ENCODE measurements at places on chromosomes 4 and X. TPM values are rescaled to one million over a fixed set of nuclear protein-coding genes. Genes with fewer than 3 reads are reported as not detected.
A peak's percentile ranks its signal among the peaks of the same experiment; 100 is the strongest.

GABRG1 gene
- total RNA-seq: not detected

- H3K27me3 ChIP-seq: no peaks in the 10 kb centered on the region
- DNase-seq: no peak
- H3K36me3 ChIP-seq: no peaks in the 10 kb centered on the region
- no peak overlapping the region for H3K27ac ChIP-seq
- no peak overlapping the region for H3K4me3 ChIP-seq
These were observed 127.9 kb downstream of the SHROOM3 start for GRCh38 chr4:76562836-76563453.

PHOX2B gene
- not detected for total RNA-seq

- H3K27me3 ChIP-seq: no peaks in the 10 kb centered on the region
- no peaks in the 10 kb centered on the region for H3K36me3 ChIP-seq
- no peak overlapping the region for H3K27ac ChIP-seq
- DNase-seq: no peak
These were observed 46.1 kb downstream of the MBNL3 start for GRCh38 chrX:132442691-132443090.

- no peak overlapping the region for H3K4me3 ChIP-seq
- H3K27me3 ChIP-seq: no peaks in the 10 kb centered on the region
- no peaks in the 10 kb centered on the region for H3K4me1 ChIP-seq
- H3K36me3 ChIP-seq: no peaks in the 10 kb centered on the region
- no peak overlapping the region for H3K27ac ChIP-seq
These were observed 9.5 kb upstream of the ANKRD50 start for GRCh38 chr4:124722071-124722470.

GRCh38 chrX:85499400-85499799 lies 119.9 kb upstream of the POF1B start:
- no peak overlapping the region for H3K4me3 ChIP-seq
- H3K4me1 ChIP-seq: no peaks in the 10 kb centered on the region
- no peaks in the 10 kb centered on the region for H3K27me3 ChIP-seq
- no peak overlapping the region for H3K27ac ChIP-seq
- DNase-seq: no peak

DNA sequence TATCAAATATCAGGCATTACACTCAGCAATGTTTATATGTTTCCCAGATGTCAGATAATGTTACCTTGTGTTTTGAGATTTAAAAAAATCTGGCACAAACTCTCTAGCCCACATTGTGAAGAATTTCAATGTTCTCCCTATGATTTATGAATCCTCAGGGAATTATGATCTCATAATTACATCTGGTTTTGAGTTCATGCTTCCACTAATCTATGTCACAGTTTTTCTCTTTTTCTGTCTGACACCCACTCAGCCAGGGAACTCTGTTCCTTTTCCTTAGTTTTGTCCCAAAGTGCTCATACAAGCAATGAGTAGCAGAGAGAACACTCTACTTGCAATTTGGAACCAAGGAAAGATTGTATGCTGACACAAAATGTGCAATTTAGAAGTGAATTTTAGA lies 212.1 kb upstream of the POF1B start:
- no peak for DNase-seq
- no peaks in the 10 kb centered on the region for H3K36me3 ChIP-seq
- H3K27me3 ChIP-seq: no peaks in the 10 kb centered on the region

DNA sequence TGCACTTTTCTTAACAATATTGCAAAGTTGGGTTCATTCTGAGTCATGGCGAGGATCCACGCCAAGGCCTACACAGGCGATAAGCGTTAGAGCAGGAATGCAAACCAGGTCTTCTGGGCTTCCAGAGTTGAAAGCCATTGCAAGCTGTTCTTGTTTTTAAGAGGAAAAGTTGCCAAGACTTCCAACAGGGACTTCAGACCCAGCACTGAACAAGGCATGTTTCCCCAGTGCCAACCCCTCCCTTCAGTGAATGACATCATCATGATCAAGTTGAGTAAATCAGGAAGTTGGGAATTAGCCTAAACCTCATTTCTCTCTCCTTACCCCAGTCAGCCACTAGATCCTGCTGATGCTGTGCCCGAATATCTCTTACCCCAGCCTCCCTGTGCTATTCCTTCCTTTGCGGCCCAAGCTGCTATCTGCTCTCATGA lies 355.1 kb downstream of the HS3ST1 start:
- no peaks in the 10 kb centered on the region for H3K36me3 ChIP-seq
- no peaks in the 10 kb centered on the region for H3K27me3 ChIP-seq
- DNase-seq: no peak
- no peaks in the 10 kb centered on the region for H3K4me1 ChIP-seq

DNA sequence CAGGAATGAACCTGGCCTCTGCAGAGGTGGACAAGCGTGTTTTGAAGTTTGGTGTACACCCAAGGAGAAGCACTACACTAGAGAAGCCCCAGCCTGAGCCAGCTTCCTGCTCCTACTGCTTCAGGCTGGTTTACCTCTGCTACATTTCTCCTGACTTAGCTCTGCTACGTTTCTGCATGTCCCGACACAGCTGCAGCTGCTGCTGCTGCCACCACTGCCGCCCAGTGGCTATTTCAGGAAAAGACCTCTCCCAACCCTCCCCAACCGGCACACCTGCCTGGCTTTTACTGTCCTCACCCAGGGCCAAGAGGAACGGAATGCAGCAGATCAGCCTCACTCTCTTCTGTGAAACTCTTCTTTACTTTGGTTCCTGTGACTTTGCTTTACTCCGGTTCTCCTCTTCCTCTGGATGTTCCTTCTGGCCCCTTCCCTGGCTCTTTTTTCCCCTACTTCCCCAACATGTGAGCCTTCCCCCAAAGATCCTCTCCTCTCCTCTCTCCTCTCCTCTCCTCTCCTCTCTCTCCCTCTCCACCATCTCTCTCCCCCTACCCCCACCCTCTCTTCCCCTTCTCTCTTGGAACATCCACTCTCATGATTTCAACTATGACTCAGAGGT lies 3.1 kb upstream of the P2RY4 start:
- H3K27me3 ChIP-seq: no peaks in the 10 kb centered on the region
- H3K4me3 ChIP-seq: no peak overlapping the region
- H3K27ac ChIP-seq: no peak overlapping the region
- no peaks in the 10 kb centered on the region for H3K36me3 ChIP-seq
- H3K4me1 ChIP-seq: no peaks in the 10 kb centered on the region
- DNase-seq: peak; percentile 63

GRCh38 chrX:46715530-46715929 lies 43.4 kb downstream of the SLC9A7 start:
- no peak for DNase-seq
- no peak overlapping the region for H3K27ac ChIP-seq
- no peaks in the 10 kb centered on the region for H3K27me3 ChIP-seq
- H3K4me1 ChIP-seq: no peaks in the 10 kb centered on the region

RGN gene
- 15.4 TPM for total RNA-seq

DCK gene
- total RNA-seq: 16.6 TPM

DNA sequence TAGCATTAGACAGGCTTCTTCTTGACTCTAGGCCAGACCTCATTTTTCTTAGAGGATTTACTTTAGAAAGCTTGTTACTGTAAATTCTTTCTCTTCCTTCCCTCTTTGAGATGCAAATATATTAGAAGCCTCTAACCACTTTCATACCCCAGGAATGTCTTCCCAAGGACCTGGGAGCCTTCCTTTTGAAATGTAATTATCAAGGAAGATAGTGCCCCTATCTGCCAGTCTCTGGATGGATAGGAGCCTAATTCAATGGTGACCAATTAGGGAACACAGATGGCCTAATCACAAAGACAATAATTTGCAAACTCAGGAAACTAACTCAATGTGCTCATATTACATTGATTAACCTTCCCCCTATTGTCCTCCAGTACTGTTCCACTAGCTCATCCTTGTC lies 145.6 kb upstream of the DCAF8L1 start:
- no peaks in the 10 kb centered on the region for H3K36me3 ChIP-seq
- H3K27ac ChIP-seq: no peak overlapping the region
- H3K4me3 ChIP-seq: no peak overlapping the region
- no peaks in the 10 kb centered on the region for H3K4me1 ChIP-seq
- DNase-seq: no peak
- H3K27me3 ChIP-seq: no peaks in the 10 kb centered on the region

MAGEB2 gene
- not detected for total RNA-seq

- no peak overlapping the region for H3K27ac ChIP-seq
- no peaks in the 10 kb centered on the region for H3K27me3 ChIP-seq
- no peaks in the 10 kb centered on the region for H3K36me3 ChIP-seq
- no peaks in the 10 kb centered on the region for H3K4me1 ChIP-seq
- DNase-seq: no peak
These were observed 53.7 kb upstream of the MYOZ2 start for GRCh38 chr4:119081943-119082342.

GBA3 gene
- 0.26 TPM for total RNA-seq

- no peaks in the 10 kb centered on the region for H3K27me3 ChIP-seq
- DNase-seq: no peak
- no peaks in the 10 kb centered on the region for H3K4me1 ChIP-seq
- H3K4me3 ChIP-seq: no peak overlapping the region
These were observed 210.7 kb upstream of the PRPS2 start for GRCh38 chrX:12580548-12580947.

DNA sequence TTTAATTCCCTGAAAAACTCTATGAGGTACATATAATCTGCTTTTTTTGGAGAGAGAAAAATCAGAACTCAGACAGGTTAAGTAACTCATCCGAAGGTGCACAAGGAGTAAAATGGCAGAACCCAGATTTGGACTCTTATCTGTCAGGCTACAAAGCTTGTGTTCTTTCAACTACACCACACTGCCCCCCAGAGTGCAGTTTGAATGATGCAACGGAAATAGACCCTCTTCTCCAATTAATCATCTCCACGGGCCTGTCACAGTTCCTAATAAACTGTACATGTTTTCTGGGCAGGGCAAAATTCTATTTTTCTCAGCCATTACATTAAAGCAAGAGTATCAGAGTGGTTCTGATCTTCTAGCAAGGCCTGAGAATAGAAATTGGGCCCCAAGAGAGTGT lies 35.3 kb upstream of the DCX start:
- DNase-seq: no peak
- no peaks in the 10 kb centered on the region for H3K36me3 ChIP-seq
- H3K27me3 ChIP-seq: no peaks in the 10 kb centered on the region
- no peaks in the 10 kb centered on the region for H3K4me1 ChIP-seq
- H3K4me3 ChIP-seq: no peak overlapping the region

ADH1B gene
- total RNA-seq: 744 TPM

PRDM8 gene
- total RNA-seq: 1.7 TPM

DNA sequence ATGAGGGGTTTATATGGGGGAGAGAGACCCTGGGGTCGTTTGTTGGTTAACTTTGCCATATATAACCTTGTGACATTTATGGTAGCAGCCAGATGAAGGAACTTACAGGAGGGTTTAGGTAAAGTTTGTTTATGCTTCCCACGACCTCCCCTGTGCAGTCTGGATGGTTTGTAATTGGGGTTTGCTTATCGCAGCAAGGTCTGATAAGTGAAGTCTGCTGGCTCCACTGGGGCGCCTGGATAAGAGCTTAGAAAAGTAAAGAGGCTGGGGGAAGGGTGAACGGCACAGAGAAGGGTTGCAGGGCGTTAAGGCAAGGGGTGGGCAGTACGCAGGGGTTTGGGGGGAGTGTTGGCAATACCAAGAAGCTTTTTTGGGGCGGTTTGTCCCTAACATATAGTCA lies 98.7 kb downstream of the KDM6A start:
- no peak overlapping the region for H3K27ac ChIP-seq
- no peak for DNase-seq
- H3K4me1 ChIP-seq: no peaks in the 10 kb centered on the region
- no peak overlapping the region for H3K4me3 ChIP-seq

DNA sequence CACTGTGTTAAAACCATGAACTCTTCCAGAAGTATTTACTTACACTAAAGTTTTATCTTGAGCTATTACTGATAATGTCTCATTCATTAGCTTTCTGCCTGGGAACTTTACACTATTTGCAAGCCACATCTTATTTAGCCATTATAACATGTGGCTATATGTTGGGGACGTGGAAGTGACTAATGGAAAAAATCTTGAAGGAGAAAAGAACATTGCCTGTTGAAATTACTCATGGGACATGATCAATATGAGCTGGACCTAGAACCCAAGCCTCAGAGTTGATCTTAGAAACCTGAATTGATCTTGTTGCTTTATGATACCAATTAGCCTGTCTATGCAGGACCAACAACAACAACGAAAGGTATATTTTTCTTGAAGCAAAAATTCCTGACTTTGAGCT lies 22.5 kb upstream of the ARHGAP6 start:
- H3K4me1 ChIP-seq: no peaks in the 10 kb centered on the region
- DNase-seq: no peak
- H3K4me3 ChIP-seq: no peak overlapping the region
- no peaks in the 10 kb centered on the region for H3K27me3 ChIP-seq
- no peaks in the 10 kb centered on the region for H3K36me3 ChIP-seq

GRCh38 chrX:137033774-137034507 lies at the start of gene GPR101:
TSS of gene GPR101 (minus strand) at chrX:137033995. CDS start at chrX:137031674, 2,321 bp downstream.
- H3K4me3 ChIP-seq: no peak within 1 kb of the TSS
- peaks cover 24% of the 10 kb centered on the region for H3K27me3 ChIP-seq
- no peaks in the 10 kb centered on the region for H3K4me1 ChIP-seq

DNA sequence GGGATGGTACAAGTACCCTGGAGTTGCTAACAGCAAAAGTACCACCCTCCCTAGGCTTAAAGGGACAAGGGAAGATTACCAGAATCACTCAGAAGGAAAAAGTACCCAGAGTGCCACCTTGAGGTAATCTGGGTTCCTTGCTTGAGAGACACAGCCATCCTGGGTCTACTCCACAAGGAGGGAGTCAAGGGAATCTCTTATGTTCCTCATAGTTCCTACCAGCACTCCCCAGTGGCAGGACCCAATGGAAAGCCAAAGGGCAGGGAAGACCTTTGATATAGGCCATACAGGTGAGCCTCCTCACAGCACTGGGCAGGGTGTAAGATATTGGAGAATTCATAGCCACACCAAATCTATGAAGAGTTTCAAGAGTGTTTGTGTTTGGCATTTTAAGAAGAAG lies 5.7 kb downstream of the IL2 start:
- H3K4me3 ChIP-seq: no peak overlapping the region
- no peak overlapping the region for H3K27ac ChIP-seq
- no peaks in the 10 kb centered on the region for H3K27me3 ChIP-seq
- DNase-seq: no peak
- no peaks in the 10 kb centered on the region for H3K36me3 ChIP-seq
- H3K4me1 ChIP-seq: no peaks in the 10 kb centered on the region

DNA sequence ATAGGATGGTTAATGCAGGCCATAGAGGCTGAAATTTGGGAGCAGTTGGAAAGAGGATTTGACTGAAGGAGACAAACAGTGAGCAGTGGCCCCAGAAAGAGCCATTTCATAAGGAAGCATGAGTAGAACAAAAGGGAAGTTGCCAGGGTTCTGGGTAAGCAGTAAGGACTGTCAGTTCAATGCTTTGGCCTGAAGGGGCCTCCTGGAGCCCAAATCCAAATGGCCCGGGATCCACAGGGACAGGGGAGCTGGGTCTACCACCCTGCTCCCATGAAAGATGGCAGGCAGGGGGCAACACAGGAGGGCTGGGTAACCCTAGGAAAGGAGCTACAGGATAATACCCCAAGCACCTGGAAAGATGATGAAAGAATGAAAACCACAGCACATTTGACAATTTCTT lies 4.1 kb upstream of the INTS6L start:
- H3K27ac ChIP-seq: no peak overlapping the region
- no peak overlapping the region for H3K4me3 ChIP-seq
- no peak for DNase-seq
- H3K4me1 ChIP-seq: no peaks in the 10 kb centered on the region
- H3K36me3 ChIP-seq: no peaks in the 10 kb centered on the region
- H3K27me3 ChIP-seq: no peaks in the 10 kb centered on the region

Data from upper lobe of right lung (tissue), 1 donor.